ENCODE measurements at places on chromosomes 2 and 18. TPM values are rescaled to one million over a fixed set of nuclear protein-coding genes. Genes with fewer than 3 reads are reported as not detected.

DNA sequence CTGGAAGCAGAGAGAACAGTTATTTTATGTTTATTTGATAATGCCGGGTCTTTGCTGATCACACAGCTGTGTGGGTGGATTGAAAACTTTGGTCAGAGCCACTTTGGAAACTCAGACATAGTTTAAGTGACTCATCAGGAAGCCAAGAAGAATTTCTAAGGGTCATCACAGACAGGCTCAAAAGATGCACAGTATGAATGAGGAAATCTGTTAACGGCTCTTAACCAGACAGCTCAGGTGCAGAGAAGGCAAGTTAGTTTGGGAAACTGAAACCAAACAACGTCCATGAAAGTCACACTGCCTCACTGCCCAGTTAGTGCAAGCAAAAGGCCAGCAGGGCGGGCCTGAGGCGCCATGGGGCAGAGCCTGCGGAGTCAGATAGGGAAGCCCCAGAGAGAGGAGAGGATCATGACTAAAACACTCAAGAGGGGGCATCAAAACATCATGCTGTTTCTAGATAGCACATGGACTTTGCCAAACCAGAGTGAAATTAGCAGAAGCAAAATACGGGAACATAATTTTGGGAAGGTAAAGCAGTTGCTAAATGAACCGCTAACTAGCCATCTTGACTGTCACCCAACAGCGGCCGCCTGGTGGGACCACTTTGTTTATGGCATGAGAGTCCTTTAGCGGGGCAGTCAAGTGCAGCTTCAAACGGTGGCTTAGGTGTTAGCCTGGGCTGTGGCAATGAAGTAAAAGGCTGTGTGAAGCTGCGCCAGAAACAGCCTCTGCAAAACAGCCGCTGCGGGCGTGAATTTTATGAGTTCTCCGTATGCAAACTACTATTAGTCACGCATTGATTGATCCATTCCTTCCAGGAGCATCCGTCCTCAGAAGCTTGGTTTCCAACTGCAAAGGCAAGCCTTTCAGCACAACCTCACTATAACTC is 101.2 kb downstream of the KCTD18 start:
- no peak for DNase-seq
- H3K4me3 ChIP-seq, result peak overlapping the region; percentile 22
- no peaks in the 10 kb centered on the region for H3K27me3 ChIP-seq
- peaks cover 35% of the 10 kb centered on the region for H3K4me1 ChIP-seq

DNA sequence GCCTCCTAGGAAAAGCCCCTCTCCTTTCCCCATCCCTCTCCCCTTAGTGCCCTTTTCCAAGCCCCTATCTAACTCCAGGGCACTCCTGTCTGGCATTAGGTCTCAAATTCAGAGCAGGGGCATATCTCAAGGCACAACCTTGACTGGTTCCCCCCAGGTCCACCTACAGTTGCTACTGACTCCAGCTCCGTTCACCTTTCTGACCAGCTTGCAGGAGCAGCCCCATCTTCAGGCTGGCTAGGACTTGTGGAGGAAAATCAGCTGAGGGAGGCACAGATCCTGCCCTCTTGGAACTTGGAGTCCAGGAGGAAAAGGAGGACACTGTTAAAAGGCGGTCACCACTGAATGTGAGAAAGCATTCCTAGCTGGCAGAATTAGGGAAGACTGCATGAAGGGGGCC is 152.4 kb downstream of the ZFP36L2 start:
- H3K4me1 ChIP-seq, result no peaks in the 10 kb centered on the region
- no peaks in the 10 kb centered on the region for H3K36me3 ChIP-seq
- H3K4me3 ChIP-seq, result no peak overlapping the region
- no peak overlapping the region for H3K27ac ChIP-seq
- no peaks in the 10 kb centered on the region for H3K27me3 ChIP-seq

- no peaks in the 10 kb centered on the region for H3K4me1 ChIP-seq
- no peak overlapping the region for H3K27ac ChIP-seq
- DNase-seq, result no peak
- H3K36me3 ChIP-seq, result no peaks in the 10 kb centered on the region
These were observed 353.1 kb downstream of the IRS1 start for GRCh38 chr2:226446406-226447001.

The SLC16A14 gene
- 0.72 TPM for total RNA-seq

The MALT1 gene
- 71.6 TPM for total RNA-seq

- no peaks in the 10 kb centered on the region for H3K4me1 ChIP-seq
- no peaks in the 10 kb centered on the region for H3K36me3 ChIP-seq
- no peak for DNase-seq
- no peak overlapping the region for H3K4me3 ChIP-seq
These were observed 67.1 kb upstream of the DSEL start for GRCh38 chr18:67583621-67584020.

The VIT gene
- total RNA-seq, result not detected

GRCh38 chr2:6423157-6423556 is 442.6 kb downstream of the CMPK2 start:
- H3K4me1 ChIP-seq, result no peaks in the 10 kb centered on the region
- H3K4me3 ChIP-seq, result no peak overlapping the region
- no peaks in the 10 kb centered on the region for H3K36me3 ChIP-seq

GRCh38 chr18:45312555-45313126 is 302.6 kb upstream of the SLC14A2 start:
- no peaks in the 10 kb centered on the region for H3K36me3 ChIP-seq
- no peak overlapping the region for H3K27ac ChIP-seq
- no peaks in the 10 kb centered on the region for H3K4me1 ChIP-seq
- no peaks in the 10 kb centered on the region for H3K27me3 ChIP-seq
- H3K4me3 ChIP-seq, result no peak overlapping the region

GRCh38 chr2:159912580-159912979 is 114.6 kb upstream of the CD302 start:
- no peak overlapping the region for H3K4me3 ChIP-seq
- H3K27me3 ChIP-seq, result peaks cover 7% of the 10 kb centered on the region
- H3K4me1 ChIP-seq, result no peaks in the 10 kb centered on the region
- H3K27ac ChIP-seq, result no peak overlapping the region

The SERPINB13 gene
- total RNA-seq, result not detected

- H3K4me3 ChIP-seq, result no peak overlapping the region
- DNase-seq, result no peak
- peaks cover 18% of the 10 kb centered on the region for H3K4me1 ChIP-seq
- no peak overlapping the region for H3K27ac ChIP-seq
- H3K36me3 ChIP-seq, result no peaks in the 10 kb centered on the region
These were observed 7.5 kb upstream of the DLX2 start for GRCh38 chr2:172109988-172110811.

DNA sequence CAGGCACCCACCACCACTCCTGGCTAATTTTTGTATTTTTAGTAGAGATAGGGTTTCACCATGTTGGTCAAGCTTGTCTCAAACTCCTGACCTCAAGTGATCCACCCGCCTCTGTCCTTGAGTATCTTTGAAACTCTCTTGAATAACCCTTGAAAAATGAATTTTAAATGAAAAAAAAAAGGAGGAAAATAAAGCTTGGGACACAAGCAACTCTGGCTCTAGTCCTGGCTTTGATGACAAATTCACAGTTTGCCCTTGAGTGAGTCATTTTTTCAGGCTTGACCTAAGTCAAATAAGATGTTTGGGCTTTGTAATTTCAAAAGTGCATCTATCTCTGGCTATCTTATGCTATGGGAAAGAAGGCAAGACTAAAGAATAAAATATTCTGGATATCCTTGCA is 79.0 kb upstream of the TRIB2 start:
- H3K4me3 ChIP-seq, result no peak overlapping the region
- no peak overlapping the region for H3K27ac ChIP-seq
- no peaks in the 10 kb centered on the region for H3K27me3 ChIP-seq
- H3K36me3 ChIP-seq, result peaks cover 3% of the 10 kb centered on the region
- H3K4me1 ChIP-seq, result peaks cover 11% of the 10 kb centered on the region

The RBKS gene
- total RNA-seq, result 3.5 TPM

DNA sequence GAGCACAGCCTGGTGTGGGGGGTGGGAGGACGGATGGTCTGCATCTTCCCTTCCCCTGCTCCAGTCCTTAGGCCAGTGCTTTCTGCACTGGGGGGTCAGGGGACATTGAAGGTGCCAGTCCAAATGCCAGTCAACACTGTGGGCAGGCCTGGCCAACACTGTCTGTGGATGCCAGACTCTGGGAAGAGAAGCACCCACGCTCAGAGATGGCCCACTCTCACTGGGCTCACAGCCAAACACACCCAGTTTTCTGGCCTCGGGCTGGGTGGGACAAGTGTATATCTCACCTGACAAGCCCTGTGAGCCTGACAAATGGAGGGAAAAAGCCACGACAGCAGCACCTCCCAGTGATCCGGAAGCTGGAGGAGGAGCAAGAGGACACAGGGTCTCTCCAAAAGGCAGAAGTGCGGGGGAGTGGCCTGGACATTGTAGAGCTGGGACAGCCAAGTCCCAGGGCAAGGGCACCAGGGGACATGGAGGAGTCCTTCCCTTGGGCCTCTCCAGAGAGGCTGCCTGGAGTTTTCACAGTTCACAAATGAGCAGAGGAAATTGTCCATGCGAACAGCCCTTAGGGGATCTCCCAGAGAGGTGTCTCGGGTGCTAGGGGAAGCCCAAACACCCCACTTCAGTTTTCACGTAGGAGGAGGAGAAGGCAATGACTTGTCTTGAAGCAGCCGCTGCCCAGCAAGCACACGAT is 79.3 kb downstream of the SDC1 start:
- no peak for DNase-seq
- H3K4me1 ChIP-seq, result no peaks in the 10 kb centered on the region
- peaks cover 18% of the 10 kb centered on the region for H3K27me3 ChIP-seq
- H3K27ac ChIP-seq, result no peak overlapping the region
- no peak overlapping the region for H3K4me3 ChIP-seq

The HAAO gene
- 0.28 TPM for total RNA-seq

The ZSWIM2 gene
- not detected for total RNA-seq

The NTSR2 gene
- not detected for total RNA-seq

The NEMP2 gene
- 23.1 TPM for total RNA-seq

GRCh38 chr2:145481334-145481922 is 961.5 kb upstream of the ZEB2 start:
- DNase-seq, result no peak
- H3K4me3 ChIP-seq, result no peak overlapping the region
- no peaks in the 10 kb centered on the region for H3K36me3 ChIP-seq
- no peaks in the 10 kb centered on the region for H3K4me1 ChIP-seq
- H3K27me3 ChIP-seq, result peaks cover 10% of the 10 kb centered on the region
- no peak overlapping the region for H3K27ac ChIP-seq

DNA sequence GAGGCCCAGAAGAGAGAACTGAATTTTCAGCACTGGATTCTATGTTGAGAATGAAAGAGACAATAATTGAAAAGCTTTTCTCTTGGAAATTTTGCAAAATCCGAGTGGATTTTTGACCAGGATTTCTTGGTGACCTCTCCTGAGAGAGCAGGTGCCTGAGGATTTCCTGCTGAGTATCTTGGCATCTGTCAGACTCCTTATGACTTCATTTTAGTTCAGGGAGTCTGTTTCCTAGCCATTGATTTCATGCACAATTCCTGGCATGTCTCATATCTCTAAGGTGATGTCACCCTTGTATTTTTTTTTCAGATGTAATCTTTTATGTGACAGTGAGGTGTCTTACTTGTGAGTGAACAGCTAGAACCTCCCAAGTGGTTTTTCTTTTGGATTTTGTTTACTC is 195.9 kb downstream of the NEDD4L start:
- H3K27me3 ChIP-seq, result no peaks in the 10 kb centered on the region
- H3K36me3 ChIP-seq, result no peaks in the 10 kb centered on the region
- no peak for DNase-seq
- no peak overlapping the region for H3K27ac ChIP-seq

The MYCN gene
- total RNA-seq, result not detected

DNA sequence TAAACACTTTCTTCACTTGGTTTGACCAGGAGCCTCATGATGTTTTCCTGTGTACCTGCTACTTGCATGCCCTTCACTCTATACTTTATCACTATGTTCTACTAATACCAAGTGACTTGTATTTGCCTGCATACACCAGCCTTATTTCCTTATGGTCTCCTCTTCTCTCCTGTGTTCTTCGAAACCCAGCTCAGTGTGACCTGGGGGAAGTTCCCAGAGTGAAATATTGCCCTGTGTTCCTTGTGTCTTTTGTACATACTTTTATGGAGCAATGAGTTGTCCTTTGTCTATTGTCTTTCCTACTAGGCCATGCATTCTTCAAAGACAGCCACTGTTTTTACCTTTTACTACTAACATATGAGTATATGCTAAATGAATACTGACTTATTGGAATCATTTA is 567 bp downstream of the NT5C1B start:
- no peak for DNase-seq
- H3K36me3 ChIP-seq, result peaks cover 20% of the 10 kb centered on the region
- no peaks in the 10 kb centered on the region for H3K27me3 ChIP-seq
- H3K27ac ChIP-seq, result no peak overlapping the region

DNA sequence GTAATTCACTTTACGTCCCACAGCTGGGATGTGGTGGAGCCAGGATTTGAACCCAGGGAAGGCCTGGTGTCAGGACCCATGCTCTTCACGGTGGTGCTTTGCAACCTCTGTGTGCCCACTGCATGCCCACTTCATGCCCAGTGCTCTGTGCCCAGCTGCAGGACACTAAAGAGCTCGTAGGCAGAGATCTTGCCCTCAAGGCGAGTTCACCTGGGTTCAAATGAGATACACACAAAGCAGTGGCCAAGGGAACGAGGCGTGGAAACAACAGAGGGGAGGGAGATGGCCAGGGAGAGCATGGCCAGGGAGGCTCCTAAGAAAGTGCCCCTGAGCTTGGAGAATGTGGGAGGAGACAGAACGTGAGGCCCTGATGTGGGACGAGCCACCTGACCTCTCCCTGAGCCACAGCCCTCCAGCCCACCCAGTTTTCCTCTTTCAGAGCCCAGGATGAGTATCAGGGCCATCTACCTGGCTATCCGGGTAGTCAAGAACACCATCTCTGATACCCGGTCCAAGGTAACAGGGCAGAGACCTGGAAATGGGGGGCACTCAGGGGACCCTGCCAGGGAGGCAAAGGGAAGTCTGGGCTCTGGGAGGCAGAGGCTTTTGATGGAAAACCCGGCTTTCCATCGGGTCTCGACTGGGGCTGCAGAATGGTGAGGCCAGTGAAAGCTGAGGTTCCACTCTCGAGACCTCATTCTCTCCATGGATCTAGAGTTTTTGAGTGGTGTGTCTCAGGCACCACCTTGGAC is 20.4 kb downstream of the MROH2A start:
- H3K27ac ChIP-seq, result no peak overlapping the region
- peaks cover 12% of the 10 kb centered on the region for H3K27me3 ChIP-seq
- H3K36me3 ChIP-seq, result no peaks in the 10 kb centered on the region
- H3K4me1 ChIP-seq, result peaks cover 7% of the 10 kb centered on the region
- H3K4me3 ChIP-seq, result no peak overlapping the region

GRCh38 chr2:215461836-215462532 is 26.1 kb upstream of the FN1 start:
- DNase-seq, result no peak
- H3K36me3 ChIP-seq, result no peaks in the 10 kb centered on the region
- H3K27ac ChIP-seq, result no peak overlapping the region
- H3K4me3 ChIP-seq, result no peak overlapping the region
- no peaks in the 10 kb centered on the region for H3K4me1 ChIP-seq

The IL1RN gene
- 2.1 TPM for total RNA-seq

Data from activated naive CD8-positive, alpha-beta T cell treated with anti-CD3 and anti-CD28 coated beads, Interleukin-2, amount 10 ng/mL, durations not matched to agents 7 days and 5 days (primary cell).